ENCODE measurements at places on chromosomes 6 and 20.

GRCh38 chr20:38563802-38564431 is 17.1 kb upstream of the ADIG start:
- no peak for DNase-seq

DNA sequence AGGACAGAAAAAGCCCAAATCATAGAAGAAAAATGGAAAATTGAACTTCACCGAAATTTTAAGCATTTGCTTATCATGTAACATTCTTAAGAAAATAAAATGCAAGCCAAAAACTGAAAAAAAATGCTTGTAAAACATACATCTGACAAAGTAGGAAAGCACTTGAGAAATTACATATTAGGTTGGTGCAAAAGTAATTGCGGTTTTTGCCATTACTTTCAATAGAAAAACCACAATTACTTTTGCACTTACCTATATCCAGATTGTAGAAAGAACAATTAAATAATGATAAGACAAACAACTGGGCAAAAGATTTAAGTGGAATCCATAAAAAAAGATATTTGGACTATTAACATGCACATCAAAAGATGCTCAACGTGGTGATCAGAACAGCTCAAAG is 146.2 kb downstream of the TBXT start:
- DNase-seq = no peak

DNA sequence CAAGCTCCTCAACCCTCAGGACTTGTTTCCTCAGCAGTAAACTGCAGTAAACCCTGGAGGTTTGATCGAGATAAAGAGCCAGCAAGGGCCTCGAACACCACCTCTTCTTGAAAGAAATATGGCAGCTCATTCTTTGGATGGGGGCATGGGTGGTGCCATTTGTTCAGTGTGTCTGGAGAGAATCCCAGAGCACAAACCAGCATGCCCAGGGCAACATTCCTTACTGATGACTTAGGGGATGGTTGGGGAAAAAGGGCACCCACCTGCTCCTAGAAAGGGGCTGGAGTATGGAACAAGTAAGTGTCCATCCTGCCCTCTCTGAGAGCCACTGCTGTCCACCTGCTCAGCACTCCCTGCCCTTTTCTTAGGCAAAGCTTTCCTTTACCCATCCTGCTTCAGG is 31.3 kb upstream of the ZFAND3 start:
- no peak for DNase-seq

DNA sequence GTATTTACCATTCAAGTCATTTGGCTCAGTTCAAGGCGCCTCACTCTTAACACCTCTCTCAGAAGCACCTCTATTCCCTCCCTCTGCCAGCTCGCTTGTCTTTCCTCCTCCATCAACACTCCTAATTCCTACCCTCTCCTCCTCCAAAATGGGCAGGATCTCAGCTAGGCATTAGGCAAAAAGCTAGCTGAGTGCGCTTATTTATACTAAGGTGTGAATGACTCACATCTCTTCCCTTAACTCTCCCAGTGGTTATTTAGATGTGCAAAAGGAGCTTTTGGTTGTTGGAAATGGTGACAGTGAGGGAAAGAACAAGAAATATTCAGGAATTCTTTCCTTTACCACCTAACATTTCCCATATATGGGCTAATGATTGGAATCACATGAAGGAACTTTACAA is 29.1 kb downstream of the PACSIN1 start:
- DNase-seq = no peak

DNA sequence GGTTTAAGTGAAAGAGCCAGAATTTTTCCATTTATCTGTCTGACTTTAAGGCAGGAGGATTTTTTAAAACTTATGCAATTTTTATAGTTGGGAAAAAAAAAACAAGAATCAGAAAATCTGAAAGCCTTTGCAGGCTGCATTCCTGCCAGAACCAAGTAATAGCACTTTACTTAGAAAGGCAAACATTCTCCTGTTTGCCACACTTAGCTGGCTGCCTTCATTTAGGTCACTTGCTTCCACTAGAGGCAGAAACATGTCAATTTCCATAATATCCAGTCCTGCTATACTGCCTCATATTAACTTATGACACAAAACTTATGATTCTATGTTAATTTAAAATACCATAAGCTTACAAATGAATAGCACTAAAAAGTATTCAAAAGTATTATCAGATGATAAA is 425.8 kb downstream of the FRK start:
- no peak for DNase-seq

DNA sequence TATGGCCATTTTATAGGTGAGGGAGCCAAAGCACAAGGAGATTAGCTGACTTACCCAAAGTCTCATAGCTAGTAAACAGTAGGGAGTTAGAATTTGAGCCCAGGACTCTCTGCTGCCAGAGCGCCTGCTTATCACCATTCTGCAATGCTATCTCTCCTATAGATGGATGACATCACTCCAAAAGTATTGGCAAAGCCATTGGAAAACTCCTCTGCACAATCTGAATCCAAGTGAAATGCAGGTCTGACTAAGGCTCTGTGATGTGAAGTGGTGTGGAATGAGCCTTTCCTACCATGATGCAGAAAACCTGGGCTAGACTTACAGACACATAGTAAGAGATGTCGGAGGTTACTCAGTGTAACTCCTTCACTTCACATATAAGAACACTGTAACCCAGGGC is 106.3 kb downstream of the GRM1 start:
- no peak for DNase-seq
